ENCODE measurements at places on chromosomes 7 and 10. TPM values are rescaled to one million over a fixed set of nuclear protein-coding genes. Genes with fewer than 3 reads are reported as not detected.

Gene TMEM225B
- 2.5 TPM for total RNA-seq

Gene SLC16A12
- total RNA-seq, result not detected

DNA sequence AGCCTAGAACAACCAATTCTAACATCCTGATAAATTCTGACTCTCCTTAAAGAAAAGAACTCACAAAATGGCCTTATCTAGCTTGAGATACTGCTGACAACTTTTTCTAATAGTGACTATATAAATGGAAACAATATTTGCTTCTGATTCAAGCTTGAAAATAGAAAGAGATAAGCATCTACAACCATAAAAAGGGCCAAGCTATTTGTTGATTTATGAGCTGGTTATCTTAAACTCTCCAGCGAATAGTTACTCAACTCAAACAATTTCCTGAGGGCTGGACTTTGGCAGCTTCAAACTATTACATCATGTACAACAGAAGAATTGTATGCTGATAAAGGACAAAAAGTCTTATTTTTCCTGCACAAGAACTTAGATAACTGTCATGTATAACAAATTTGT lies 4.6 kb downstream of the USP54 start:
- no peak for DNase-seq

DNA sequence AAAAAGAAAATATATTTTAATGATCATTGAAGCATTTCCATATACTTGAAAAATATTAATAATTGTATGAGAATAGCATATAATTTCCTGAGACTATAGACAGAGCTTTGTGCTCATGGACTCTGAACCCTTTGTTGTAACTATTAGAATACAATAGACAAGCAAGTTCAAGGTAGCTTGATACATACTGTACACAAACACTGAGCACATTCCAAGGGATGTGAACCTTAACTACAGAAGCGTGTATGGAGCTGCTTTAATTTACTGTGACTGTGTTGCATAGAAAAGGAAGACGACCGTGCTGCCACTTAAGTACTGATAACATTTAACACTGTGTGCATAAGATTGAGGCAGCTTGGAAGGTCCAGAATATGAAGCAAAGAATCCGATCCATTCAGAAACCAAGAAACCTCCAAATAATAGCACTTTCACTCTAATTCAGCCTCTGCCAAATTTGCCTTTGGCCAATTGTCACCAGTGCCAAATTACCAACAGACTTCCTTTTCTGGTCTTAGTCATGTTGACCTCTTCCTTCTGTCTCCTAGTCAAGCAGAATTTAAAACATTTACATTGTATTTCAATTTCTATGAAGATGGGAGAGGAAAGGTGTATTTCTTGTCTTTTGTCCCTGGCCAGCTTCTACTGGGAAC lies 566.1 kb upstream of the GALNT17 start:
- DNase-seq, result no peak

Gene ADCY1
- not detected for total RNA-seq

DNA sequence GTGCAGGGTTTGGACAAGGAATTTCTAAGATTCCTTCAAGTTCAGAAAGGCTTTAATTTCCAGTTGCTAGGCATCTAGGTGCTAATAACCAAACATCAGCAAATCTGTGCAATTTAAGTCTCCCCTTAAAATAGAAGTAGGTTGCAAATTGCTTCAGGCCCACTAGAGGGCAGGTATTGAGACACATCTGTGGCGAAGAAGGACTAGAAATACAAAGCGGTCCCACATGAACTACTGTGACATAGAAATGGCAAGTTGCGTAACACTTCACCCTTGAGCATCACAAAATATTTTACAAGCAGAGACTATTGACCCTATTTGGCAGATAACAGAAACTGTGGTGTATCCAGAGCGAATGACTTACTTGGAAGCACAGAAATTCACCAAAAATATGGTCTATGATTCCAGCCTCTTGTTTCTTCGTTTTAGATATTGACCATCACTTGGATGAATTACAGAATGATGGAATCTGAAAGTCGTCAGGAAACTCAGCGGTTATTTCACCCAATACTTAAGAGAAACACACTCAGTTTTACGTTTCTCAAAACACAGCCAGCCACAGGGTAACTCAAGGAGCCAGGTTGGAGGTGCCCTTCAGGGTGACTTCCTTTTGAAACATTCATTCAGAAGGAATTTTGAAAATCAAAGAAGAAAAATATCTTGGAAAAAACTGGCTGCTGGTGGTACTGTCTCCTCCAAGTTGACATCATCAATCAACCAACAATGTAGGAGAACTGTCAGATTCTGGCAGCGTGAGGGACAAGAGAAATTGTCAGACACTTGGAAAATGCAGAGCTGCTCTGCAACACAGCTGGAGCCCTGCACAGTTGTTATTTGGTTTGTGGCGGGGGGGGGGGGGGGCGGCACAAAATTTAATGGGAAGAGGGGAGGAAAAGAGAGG lies 256.3 kb upstream of the MINDY3 start:
- no peak for DNase-seq

- DNase-seq, result peak; percentile 6
Measured at GRCh38 chr7:116138202-116138801, 72.0 kb upstream of the TES start.

- DNase-seq, result no peak
Measured at GRCh38 chr10:71971769-71972555, 7.8 kb downstream of the CHST3 start.

DNA sequence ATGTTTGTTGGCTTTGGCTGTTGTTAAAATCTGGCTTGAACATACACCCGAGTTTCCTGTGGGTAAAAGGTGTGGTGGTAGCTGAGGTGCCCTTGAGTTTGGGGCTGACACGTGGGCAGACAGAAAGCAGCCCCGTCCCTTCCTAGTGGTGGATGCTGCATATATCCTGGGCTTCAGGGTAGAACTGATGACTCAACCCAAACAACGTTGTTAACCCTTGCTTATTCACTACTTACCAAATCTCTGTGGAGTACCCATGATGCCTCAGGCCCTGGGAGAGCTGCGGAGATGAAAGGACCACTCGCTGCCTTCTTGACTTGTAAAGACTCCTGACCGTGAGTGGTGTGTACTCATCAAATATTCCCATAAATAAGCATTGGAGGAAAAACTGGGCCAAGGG lies 245.1 kb downstream of the RAB11FIP2 start:
- DNase-seq, result no peak

DNA sequence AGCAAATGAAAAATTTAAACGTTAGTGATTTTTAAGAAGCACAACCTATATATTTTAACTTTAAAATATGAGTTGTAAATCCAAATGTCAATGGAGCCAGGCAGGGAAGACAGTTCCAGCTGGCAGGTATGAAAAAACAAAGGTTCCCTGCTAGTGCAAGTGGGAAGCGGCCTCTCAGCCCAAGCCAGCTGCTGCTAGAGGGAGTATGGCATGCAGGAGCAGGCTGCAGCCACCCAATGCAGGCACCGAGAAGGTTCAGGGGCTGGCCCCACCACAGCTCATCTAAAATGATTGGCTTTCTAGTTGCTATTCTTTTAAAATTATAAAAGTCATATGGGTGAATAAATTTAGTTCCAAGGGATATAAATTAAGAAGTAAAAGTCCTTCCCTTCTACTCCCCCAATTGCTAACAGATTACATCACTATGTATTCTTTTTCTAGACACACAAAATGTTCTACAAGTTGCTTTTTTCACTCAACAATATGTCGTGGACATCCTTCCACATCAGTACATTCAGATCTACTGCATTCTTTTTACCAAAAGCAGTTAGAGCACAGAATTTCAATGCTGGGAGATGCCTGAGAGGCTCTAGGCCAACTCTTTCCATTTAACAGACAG lies 69.3 kb downstream of the SGMS1 start:
- no peak for DNase-seq

Gene CHRM2
- not detected for total RNA-seq

Gene MKI67
- 0.08 TPM for total RNA-seq

- DNase-seq, result no peak
Measured at GRCh38 chr10:31129271-31129670, 97.6 kb upstream of the ZNF438 start.

Gene SP8
- total RNA-seq, result not detected
